Coronary artery (tissue), 2 donors: ENCODE measurements at places on chromosomes 2 and 18.

- DNase-seq = no peak
Measured at GRCh38 chr2:111652038-111652437, 232.0 kb downstream of the ANAPC1 start.

GRCh38 chr2:146615778-146616177 is 1229.1 kb upstream of the ACVR2A start:
- DNase-seq = no peak

DNA sequence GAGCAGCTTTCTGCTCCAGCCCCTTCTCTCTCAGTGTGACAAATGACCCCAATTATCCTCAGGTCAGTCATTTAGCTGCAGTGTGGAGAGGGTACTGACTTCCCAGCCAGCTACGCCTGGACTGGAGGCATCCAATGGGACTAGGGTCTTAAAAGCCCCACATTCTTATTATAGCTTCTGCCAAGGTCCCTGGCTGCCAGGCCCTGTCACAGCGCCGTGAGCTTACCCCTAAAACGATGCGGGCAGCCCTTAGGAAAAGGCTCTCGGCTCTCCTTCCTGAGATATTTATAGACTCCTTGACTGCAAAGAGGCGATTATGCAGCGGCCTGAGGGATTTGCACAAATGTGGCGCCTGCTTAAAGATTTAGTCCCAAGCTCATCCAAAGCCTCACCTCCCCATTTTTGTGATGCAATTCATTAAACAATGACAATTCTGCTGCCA is 69.2 kb upstream of the EDAR start:
- no peak for DNase-seq

DNA sequence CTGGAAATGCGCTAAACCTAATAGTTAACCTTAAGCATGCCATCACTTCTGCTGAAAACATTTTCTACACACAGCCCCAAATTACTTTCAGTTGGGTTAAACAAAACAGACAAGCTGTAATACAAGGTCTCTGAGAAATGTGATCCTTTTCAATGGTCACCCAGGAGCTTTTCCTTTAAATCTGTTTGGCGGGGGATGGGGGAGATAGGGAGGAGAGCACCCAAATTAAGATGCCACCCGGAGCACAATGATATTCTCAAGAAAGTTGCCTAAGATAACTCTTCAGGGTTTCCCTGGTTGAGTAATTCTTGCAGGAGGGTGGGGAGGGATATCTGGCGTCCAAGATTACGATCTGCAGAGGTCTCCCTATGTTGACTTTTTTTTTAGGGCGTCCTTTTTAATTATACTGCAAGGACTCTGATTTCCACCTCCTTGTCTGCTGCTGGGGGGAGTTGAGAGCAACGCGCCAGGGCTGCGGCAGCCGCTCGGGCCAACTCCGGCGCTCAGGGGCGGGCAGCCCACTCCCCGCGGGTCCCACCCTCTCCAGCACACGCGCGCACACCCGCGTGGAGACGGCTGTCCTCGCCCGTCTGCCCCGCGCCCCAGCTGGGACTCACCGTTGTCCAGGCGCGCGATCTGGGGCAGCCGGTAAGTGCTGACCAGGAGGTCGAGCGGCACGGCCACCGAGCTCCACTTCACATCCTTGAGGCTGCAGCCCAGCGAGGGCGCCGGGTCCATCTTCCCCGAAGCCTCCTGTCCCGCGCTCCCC is 807 bp downstream of the GAREM1 start:
- DNase-seq = peak; percentile 75

DNA sequence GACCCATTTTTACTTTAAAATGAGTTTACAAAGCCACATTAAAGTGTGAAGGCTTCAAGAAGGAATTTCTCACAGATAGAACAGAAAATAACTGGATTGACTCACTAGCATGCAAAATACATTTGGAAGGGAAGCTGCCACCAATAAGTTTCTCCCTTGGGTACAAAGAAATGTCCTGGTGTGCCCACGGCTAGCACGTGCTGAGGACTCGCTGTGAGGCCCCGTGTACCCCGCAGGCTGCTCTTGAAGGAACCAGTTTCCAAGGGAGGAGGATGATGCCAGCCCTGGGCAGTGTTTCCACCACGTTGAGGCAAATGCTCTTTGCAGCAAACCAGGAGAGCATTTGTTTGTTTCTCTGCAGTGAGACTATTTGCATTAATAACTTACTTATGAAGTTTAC is 207.3 kb downstream of the SH3RF3 start:
- DNase-seq = no peak

GRCh38 chr2:71850306-71850801 is 297.3 kb downstream of the CYP26B1 start:
- peak; percentile 85 for DNase-seq

DNA sequence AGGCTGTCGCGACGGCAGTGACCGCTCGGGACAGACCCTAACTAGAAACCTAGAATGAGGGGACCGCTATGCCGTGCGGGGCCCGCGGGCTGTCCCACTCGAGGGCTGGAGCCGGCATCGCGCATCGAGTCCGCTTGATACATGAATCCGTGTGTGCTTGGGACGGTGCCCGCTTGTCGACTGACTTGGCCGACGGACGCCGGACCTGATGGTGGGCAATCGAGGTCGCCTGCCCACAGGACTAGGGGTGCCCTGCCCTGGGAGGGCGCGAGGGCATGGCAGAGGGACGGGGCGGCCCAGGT is 749 bp upstream of the PTMA start:
- DNase-seq = no peak

DNA sequence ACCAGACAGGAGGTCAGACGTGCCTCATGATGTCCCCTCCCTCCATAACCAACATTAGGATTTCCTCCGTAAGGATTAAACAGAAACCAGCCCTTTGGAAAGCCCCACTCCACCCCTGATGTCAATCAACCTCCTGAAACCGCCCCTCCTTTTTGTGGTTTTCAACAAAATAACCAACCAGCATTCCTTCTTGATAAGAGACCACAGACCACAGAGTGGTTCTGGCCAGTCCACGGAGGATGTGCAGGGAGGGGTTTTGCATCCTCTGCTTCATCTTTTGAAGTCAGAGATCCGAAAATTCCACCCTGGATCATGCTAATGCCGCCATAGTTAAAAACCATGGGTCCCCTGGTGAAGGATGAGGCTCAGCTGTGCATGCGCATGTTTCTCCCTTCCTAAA is 180.0 kb upstream of the CCDC150 start:
- no peak for DNase-seq

DNA sequence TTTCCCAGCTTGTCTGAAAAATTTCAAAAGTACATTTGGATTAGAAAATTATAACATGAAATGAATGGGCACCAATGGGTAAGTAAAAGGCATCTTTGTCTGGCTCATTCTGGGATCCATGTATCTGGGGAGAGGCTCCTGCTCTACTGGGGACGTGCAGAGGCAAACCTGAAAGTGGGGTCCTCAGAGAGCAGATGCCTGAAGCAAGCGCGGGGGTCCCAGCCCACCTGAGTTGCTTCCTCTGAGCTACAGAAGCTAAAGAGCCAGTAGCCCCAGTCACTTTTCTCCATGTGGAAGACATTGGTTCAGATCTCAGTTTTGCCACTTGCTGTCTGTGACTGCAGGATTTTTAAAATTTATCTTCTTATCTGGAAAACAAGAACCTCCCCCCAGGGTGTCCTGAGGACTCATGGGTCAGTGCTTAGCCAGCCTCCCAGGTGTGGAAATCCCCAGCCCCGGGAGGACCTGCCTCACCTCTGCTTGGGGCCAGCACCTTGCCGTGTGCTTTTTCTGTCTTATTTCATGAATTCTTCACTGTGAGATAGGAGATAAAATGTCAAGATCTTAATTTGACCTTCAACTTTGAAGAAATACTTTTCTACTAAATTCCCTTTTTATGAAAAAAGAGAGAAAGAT is 25.1 kb upstream of the ODC1 start:
- DNase-seq = no peak

- DNase-seq = no peak
Measured at GRCh38 chr2:172759441-172759840, 23.8 kb downstream of the RAPGEF4 start.

DNA sequence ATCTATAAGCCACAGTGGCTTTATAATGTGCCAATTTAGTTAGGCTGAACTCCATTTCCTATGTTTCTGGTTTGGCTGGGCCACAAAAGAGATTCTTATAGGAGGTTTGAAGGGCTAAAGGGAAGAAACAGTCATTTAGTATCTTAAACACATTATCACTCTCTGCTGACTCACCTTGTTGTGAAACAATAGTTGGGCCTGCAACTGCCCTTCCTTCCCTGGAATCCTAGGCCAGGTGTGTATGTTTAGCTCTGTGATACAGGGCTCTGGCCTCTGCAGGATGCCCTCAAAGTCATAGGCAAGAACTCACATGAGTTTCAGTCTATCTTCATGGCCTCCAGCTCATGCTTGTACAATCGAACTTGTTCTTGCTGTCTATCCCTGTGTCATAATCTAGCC is 400.0 kb upstream of the CELF4 start:
- DNase-seq = no peak

- peak; percentile 41 for DNase-seq
Measured at GRCh38 chr18:75139226-75139911, 69.6 kb downstream of the PTGR3 start.

- DNase-seq = no peak
Measured at GRCh38 chr2:111219734-111220505, 99.2 kb downstream of the BCL2L11 start.

DNA sequence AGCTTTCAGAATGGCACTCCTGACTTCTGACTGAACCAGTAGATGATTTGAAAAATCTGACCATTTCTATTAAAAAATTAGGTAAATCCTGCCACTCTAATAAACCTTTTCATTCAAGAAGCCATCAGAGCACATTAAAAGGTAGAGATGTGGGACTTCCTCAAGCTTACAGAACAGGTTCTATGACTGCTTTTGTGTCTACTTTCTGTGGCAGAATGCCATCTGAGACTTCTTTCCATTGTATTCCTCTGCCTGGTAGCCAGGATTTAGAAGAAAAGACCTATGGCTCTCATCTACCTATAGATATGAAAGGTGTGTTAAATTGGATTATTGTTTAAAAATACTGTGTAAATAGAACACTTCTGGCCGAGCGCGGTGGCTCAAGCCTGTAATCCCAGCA is 99.9 kb upstream of the NABP1 start:
- DNase-seq = no peak

DNA sequence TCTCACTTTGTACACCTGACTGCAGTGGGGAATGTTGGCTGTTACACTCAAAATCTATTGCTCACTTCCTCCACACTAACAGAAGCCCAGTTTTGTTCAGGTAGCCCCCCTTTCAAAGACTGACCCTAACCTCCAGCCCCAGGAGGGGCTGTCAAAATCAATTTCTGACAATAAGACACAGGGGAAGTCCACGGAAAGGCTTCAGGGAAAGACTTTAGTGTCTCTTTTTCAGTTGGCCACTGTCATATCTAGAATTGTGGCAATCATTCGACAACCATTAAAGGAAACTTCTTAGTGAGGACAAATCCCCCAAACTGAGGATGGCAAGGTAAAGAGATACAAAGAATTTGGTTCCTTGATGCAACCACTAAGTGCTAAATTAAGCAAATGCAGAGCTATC is 59.0 kb downstream of the BARD1 start:
- no peak for DNase-seq

GRCh38 chr18:58668211-58668610 is 3.1 kb upstream of the MALT1 start:
- DNase-seq = no peak

DNA sequence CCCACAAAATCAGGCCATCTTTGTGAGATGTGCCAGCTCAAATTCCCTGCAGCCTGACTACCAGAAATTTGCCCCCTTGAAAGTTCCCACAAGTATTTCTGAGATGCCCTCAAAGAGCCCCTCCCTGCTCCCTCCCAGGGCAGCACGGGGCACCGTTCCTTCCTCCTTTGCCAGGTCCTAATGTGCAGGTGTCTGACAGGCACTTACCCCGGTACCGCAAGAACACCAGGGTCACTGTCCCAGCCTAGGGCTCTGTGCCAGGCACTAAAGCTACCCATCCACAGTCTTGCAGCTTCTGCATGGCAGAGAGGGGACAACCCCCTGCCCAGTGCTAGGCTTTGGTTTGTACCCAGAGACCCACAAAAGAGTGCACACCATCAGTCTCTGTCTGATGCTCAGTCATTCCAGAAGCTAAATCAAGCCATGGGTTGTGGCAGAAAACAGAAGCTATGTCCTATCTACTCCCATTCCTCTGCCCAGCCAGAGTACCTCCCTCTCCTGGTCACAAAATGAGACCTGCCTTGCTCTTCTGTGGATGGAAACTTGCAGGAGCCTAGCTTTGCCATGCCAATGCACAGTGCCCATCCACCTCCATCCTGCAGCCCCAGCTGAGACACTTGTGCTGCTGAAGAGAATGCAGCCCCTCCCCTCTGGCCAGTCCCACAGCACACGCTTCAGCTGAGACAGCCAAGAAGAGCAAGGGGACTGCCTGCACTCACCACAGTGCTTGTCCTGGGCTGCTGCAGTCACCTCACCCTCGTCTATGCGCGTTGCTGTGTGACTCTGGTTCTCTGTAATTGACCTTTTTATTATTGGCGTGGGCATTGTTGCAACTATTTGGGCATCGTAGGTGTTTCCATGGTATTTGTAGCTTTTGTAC is 48.7 kb downstream of the INPP5D start:
- no peak for DNase-seq

- no peak for DNase-seq
Measured at GRCh38 chr2:105142239-105142638, 99.3 kb upstream of the GPR45 start.

DNA sequence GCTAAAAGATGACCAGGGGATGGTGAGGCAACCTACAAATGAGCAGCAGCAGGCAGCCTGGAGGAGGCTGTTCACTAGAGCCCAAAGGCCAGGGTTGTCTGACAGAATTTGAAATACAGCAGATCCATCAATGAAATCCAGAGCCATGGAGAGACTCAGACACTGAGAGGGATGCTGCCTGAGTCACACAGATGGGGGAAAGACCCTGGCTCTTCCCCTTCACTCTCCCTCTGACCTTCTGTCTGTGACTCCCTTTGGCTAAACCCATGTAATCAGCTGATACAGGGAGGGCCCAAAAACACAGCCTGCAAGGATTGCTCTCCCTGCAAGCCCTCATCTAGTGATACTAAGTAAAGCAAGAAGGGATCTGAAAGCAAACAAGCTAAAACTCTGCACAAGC is 166.5 kb upstream of the SPOPL start:
- DNase-seq = no peak

GRCh38 chr18:2908946-2909335 is 62.1 kb downstream of the EMILIN2 start:
- DNase-seq = peak; percentile 65

DNA sequence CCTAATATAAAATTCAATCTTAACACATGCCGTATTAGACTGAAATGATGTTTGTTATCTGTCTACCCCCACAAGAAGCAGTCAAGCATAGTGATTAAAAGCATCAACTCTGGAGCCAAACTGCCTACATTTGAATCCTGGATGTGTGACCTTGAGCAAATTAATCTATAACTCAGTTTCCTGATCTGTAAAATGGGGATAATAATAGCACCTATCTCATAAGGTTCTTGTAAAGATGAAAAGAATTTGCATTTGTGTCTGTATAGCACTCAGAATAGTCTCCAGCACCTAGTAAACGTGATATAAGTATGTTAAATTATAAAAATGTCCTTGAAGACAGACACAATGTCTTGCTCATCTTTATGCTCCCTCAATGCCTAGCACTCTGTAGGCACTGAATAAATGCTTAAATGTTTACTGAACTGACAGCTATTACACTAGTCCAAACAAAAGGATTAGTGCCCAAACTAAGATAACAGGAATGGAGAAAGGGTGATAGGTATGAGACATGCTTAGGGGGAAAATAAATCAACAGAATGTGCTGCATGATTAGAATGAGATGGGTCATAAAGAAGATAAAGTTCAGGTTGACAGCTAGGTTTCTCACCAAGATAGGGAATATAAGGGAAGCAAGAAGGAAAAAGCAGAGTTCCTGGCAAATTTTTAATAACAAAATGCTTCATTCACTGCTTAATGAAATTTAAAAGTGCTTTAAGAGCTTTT is 180.6 kb downstream of the ATAD2B start:
- no peak for DNase-seq

GRCh38 chr2:118290411-118291250 is 202.4 kb downstream of the INSIG2 start:
- DNase-seq = peak; percentile 50
